ENCODE measurements at places on chromosomes 6 and 20.
A peak's percentile ranks its signal among the peaks of the same experiment; 100 is the strongest.

- no peak for DNase-seq
These were observed 45.6 kb upstream of the BEND6 start for GRCh38 chr6:56909115-56909907.

DNA sequence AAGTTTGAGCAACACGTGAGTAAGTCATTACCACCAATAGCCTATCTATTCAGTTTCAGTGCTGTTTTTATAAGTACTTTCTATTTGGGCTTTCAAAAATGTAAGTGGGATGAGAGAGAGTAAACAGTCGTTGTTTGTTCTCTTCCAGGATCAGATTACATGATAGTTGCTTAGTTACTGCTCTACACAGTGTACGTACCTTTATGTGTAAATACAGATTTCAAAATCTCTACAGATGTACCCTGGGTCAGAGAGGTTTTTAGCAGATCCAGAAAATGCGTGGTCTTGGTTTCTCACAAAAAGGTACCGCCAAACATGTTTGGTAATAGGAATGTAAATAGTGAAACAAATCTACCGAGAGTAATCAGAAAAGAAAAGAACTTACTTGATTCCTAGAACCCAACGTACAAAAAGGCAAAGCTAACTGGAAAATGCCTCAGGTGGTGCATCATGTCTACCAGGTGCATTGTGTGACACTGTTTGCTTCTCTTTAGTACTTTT lies 421.1 kb downstream of the BCKDHB start:
- no peak for DNase-seq

GRCh38 chr6:144602523-144603180 lies 317.5 kb downstream of the UTRN start:
- peak; percentile 59 for DNase-seq

- peak; percentile 12 for DNase-seq
These were observed 84.0 kb upstream of the SLC22A16 start for GRCh38 chr6:110560239-110561007.

DNA sequence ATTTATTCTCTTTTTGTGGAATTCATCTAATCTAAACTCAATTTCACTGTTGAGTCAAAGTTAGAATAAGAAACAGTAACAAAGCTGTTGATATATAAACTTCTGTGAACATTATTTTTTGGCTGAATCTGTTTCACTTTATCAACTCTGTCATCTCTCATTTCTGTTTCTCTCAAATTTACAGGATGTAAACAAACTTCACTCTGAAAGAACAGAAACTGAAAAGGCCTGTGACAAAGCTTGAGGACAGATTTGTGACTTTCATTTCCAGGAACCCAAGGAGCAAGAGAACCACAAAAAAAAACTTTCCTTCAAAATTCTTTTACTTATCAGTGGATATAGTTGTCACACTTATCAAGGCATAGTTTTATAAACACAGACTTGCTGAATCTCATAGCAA lies 447.9 kb upstream of the OPRM1 start:
- DNase-seq: no peak

- no peak for DNase-seq
These were observed 150.9 kb downstream of the MYLK4 start for GRCh38 chr6:2599817-2600216.

- no peak for DNase-seq
These were observed 14.0 kb downstream of the MRPS18A start for GRCh38 chr6:43673444-43674084.

GRCh38 chr20:53291548-53291947 lies 302.1 kb downstream of the ZNF217 start:
- DNase-seq: no peak

DNA sequence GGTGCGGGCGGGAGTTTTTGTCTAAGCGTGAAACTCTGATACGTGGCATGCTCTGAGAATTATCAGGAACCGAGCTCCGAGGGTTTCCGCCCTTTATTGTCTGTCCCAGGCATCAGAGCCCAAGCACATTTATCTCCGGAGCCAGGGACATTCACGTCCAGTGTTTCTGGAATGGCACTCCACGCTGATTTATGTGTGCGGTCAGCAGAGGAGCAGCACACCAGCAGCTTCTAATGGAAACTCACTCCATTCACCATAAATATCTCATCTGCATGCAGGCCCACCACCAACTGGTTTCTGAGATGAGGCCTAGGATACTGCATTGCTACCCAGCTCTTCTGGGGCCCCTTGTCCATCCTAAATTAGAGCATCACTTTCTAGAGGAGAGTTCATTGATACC lies 51.9 kb upstream of the SYNDIG1 start:
- no peak for DNase-seq

- no peak for DNase-seq
These were observed 244.0 kb downstream of the PREX1 start for GRCh38 chr20:48583801-48584200.

GRCh38 chr20:62820208-62820961 lies 3.5 kb downstream of the COL9A3 start:
- DNase-seq: no peak

DNA sequence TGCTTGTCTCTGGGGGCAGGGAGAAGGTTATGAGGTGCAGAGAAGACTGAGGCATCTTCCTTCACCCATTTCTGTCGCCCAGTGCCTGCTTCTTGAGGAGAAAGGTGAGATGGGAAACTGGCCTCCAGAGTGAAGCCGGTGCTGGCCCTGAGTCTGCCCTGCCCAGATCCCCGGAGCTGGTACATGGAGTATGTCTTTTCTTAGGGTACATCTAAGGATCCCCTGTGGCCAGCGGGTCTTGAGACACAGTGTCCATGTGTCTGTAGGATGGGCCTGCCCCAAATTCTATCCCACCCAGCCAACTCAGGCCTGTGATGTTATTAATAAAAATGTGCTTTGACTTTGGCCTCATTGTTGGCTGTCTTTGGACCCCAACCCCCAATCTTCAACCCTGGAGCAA lies 8.8 kb upstream of the BAK1 start:
- DNase-seq: no peak

- no peak for DNase-seq
These were observed 38.4 kb upstream of the TBXT start for GRCh38 chr6:166206066-166206465.

DNA sequence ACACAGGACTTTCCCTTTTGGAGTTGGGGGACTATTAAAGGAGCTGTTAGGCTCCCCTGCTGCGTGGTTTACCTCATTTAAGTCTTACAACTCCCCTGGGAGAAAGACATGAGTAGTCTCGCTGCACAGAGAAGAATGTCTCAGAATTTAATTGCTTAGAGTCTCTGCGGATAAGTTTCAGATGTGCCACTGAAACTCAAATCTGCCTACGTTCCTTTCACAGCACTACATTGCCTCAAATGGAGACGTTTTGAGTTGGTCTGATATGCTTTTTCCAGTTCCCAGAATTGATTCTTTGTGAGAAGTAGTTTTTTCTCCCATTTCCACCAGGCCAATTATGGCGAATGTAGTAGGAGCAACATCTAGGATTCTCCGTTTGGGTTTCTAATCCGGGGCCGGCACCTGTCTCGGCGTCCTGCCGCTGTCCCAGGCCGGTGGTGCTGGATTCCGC lies 532 bp upstream of the SLC35F1 start:
- no peak for DNase-seq

GRCh38 chr6:449057-449430 lies 57.5 kb downstream of the IRF4 start:
- DNase-seq: no peak

DNA sequence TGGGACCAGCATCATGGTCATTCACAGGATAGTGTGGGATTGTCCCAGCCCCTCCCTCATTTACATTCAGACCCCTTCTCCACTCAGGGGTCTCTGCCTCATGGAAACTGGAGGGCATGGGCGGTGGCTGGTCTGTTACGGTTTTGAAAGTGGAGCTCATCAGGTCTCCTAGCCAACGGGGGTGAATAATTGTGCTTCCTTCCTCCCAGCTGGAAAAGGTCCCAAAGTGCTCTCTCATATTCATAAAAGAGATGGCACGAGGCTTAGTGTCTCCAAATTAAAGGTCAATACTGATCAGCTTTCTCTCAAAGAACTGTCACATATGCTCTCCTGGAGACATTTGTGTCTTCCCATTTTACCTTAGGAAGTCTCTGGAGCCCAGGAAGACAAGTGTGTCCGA lies 19.9 kb downstream of the JARID2 start:
- no peak for DNase-seq

DNA sequence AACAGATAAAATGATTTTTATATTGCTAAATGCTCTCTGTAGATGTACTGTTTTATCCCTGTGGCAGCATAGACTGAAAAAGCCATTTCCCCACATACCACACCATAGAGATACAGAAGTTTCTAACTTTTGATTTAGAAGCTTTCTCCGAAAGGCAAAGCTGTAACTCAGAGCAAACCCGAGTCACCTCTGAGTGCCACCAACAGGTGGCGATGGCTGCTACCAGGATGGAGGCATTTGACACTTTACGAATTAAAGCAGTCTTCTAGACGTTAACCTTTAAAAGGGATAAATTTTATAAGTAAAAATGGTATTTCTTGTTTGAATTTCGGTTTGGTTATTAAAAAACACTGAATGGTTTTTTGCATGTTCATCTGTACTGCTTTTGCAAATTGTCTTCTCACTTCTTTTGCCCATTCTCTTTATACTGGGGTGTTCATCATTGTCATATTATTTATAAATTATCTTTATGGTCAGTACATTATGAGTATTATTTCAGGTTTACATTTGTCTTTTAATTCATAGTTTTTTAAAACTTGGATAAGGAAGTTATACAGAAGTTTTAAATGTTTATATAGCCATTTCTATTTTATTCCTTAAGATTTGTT lies 201.0 kb upstream of the CEP162 start:
- DNase-seq: no peak

GRCh38 chr6:149364557-149364956 lies 35.5 kb upstream of the SUMO4 start:
- DNase-seq: no peak

GRCh38 chr6:151436300-151436699 lies 15.6 kb downstream of the RMND1 start:
- DNase-seq: no peak

- no peak for DNase-seq
These were observed 51.3 kb downstream of the PHF20 start for GRCh38 chr20:35823147-35823546.

- DNase-seq: no peak
These were observed 8.1 kb upstream of the HBS1L start for GRCh38 chr6:135062735-135063134.

DNA sequence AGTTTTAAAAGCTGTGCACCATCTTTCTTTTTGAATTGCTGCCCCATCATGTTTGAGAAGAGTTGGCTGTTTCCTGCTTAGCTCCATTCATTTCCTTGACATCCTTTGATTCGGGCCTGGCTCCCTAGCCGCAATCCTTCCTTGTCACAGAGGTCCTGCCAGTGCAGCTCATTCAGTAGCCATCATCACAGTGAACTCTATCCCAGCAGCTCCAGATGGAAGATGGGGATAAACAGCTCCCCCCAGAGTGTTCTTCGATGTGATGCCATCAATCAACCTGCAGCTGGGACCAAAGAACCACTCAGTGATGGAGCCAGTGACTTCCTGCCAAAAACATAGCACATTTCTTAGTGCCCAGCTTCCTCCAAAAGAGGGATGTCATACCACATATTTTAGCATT lies 158.8 kb downstream of the FRK start:
- DNase-seq: no peak

DNA sequence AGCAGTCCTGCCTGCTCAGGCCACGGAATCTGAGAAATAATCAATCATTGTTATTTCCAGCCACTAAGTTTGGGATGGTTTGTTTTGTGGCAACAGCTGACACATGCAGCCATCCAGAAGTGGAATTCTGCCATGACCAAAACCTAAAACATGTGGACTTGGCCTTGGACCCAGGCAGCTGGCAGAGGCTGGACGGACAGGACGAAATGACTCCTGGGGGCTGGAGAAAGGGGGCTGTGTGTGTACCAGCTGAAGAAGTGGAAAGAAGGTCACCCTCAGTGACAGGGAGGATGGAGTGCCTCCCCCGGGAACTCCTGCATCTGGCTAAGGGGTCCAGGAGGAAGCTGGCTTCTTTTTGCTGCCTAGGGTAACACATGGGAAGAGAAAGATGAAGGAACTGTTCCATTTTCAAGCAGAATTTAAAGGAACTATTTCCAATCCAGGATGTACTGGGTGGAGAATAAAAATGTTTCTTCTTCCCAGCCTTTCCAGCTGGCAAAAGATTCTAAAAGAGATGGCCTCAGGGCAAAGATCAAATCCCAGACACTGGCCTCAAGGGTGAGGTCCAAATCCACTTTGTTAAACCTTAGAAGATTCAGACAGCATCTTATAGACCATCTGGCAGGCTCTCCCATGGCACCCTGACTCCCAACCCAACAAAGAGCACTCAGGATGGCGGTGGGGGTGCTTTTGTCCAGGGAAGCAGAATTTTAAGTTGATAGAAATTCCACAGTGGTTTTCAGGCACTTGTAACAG lies 14.3 kb downstream of the SERPINB6 start:
- no peak for DNase-seq

- no peak for DNase-seq
These were observed 144.2 kb downstream of the GMDS start for GRCh38 chr6:2101213-2101612.

DNA sequence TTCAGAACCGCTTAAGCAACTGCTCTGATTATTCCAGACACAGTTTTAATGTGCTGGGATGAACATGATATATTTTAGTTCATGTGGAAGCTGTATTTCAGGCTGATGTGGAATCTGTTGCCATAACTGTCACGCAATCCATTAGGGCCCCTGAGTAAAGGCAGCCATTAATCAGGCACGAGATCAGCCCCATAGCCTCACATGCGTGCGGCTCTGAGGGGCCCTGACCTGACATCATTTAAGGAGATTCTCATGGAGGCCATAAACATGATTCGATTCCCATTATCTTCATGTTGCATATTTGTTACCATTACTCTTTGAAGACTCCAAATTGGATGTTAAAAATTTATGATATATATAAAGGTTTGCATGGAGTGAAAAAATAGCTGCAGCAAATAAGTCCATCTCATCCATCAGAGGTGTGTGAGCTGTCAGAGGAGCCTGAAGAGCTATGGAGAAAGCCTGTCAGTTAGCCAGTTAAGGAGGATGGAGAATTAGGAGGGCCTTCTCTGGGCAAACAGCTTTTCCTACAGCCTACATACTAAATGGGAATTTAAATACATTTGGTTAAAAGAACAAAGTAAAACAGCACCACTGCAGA lies 89.6 kb downstream of the SOBP start:
- no peak for DNase-seq

- peak; percentile 12 for DNase-seq
These were observed 42.0 kb upstream of the OLIG3 start for GRCh38 chr6:137536104-137536773.
